Left ventricle myocardium inferior (tissue), 1 donor: ENCODE measurements at places on chromosomes 2 and 18. TPM values are rescaled to one million over a fixed set of nuclear protein-coding genes. Genes with fewer than 3 reads are reported as not detected.
A peak's percentile ranks its signal among the peaks of the same experiment; 100 is the strongest.

- no peaks in the 10 kb centered on the region for H3K27me3 ChIP-seq
- H3K27ac ChIP-seq, result no peak overlapping the region
- H3K36me3 ChIP-seq, result no peaks in the 10 kb centered on the region
- H3K4me3 ChIP-seq, result no peak overlapping the region
- DNase-seq, result no peak
- H3K4me1 ChIP-seq, result no peaks in the 10 kb centered on the region
Observed at GRCh38 chr18:6199777-6200176, 214.9 kb downstream of the L3MBTL4 start.

DNA sequence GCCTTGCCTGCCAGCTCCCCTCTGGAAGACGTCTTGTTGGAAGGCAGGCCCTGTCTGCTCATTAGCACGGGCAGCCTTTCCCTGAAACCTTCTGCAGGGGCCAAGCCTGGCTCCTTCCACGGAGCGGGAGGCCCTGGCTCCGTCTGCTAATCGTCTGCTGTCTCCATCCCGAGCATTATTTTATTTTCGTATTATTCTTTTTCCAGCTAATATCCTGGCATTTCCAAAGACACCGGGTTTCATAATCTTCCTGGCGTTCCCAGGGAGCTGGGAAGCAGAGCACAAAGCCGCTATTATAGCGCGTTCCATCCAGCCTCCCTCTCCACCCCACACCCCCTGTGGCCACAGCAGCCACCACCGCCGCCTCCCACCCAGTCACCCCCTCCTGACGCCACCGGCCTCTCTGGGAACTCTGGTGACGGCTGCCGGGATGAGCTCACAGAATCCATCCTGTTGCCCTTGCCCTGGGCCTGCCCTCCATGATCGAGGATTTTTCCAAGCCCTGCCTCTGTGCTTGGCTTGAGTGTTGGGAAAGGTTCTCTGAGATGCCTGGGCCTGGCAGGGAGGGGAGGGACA lies 125.5 kb downstream of the DYSF start:
- H3K27ac ChIP-seq, result peak overlapping the region; percentile 75
- H3K4me1 ChIP-seq, result peaks cover 24% of the 10 kb centered on the region
- H3K36me3 ChIP-seq, result peaks cover 13% of the 10 kb centered on the region

GRCh38 chr2:230805353-230806017 lies 59.3 kb upstream of the ITM2C start:
- H3K27me3 ChIP-seq, result no peaks in the 10 kb centered on the region
- no peak for DNase-seq
- H3K27ac ChIP-seq, result no peak overlapping the region

- DNase-seq, result no peak
- H3K4me1 ChIP-seq, result no peaks in the 10 kb centered on the region
- H3K36me3 ChIP-seq, result no peaks in the 10 kb centered on the region
- H3K27me3 ChIP-seq, result peaks cover 9% of the 10 kb centered on the region
- H3K4me3 ChIP-seq, result no peak overlapping the region
- no peak overlapping the region for H3K27ac ChIP-seq
Observed at GRCh38 chr2:181411105-181411849, 45.9 kb upstream of the ITGA4 start.

- DNase-seq, result no peak
- no peak overlapping the region for H3K4me3 ChIP-seq
- H3K27ac ChIP-seq, result peak overlapping the region; percentile 48
- no peaks in the 10 kb centered on the region for H3K4me1 ChIP-seq
- H3K27me3 ChIP-seq, result no peaks in the 10 kb centered on the region
- no peaks in the 10 kb centered on the region for H3K36me3 ChIP-seq
Observed at GRCh38 chr2:147499785-147500184, 345.0 kb upstream of the ACVR2A start.

GRCh38 chr2:52390651-52391050 lies 1358.7 kb upstream of the NRXN1 start:
- no peaks in the 10 kb centered on the region for H3K4me1 ChIP-seq
- H3K4me3 ChIP-seq, result no peak overlapping the region
- H3K27ac ChIP-seq, result no peak overlapping the region
- no peaks in the 10 kb centered on the region for H3K36me3 ChIP-seq
- DNase-seq, result no peak

- no peak overlapping the region for H3K27ac ChIP-seq
- DNase-seq, result no peak
- H3K27me3 ChIP-seq, result no peaks in the 10 kb centered on the region
- peaks cover 5% of the 10 kb centered on the region for H3K4me1 ChIP-seq
- no peak overlapping the region for H3K4me3 ChIP-seq
- H3K36me3 ChIP-seq, result peaks cover 8% of the 10 kb centered on the region
Observed at GRCh38 chr18:41977233-41977632, 22.2 kb downstream of the PIK3C3 start.

DNA sequence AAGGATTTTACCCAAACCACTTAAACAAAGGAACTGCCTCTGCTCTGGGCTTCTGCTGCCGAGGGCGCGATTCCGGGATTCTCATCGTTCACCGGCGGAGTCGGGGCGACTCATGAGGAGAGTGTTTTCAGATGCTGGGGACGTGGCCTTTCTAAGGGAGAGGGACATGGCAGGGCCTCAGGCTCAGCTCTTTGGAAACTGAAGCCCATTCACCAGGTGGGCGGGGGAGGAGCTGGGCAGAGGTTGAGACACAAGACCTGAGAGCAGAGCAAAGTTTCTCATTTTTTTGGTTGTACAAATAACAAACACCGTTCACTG lies 29.8 kb downstream of the NFATC1 start:
- H3K27ac ChIP-seq, result no peak overlapping the region
- DNase-seq, result no peak
- H3K36me3 ChIP-seq, result peaks cover 19% of the 10 kb centered on the region
- no peak overlapping the region for H3K4me3 ChIP-seq

GRCh38 chr18:59228351-59228750 lies 8.4 kb downstream of the GRP start:
- peaks cover 28% of the 10 kb centered on the region for H3K27me3 ChIP-seq
- no peak overlapping the region for H3K27ac ChIP-seq
- no peak for DNase-seq
- no peak overlapping the region for H3K4me3 ChIP-seq

DNA sequence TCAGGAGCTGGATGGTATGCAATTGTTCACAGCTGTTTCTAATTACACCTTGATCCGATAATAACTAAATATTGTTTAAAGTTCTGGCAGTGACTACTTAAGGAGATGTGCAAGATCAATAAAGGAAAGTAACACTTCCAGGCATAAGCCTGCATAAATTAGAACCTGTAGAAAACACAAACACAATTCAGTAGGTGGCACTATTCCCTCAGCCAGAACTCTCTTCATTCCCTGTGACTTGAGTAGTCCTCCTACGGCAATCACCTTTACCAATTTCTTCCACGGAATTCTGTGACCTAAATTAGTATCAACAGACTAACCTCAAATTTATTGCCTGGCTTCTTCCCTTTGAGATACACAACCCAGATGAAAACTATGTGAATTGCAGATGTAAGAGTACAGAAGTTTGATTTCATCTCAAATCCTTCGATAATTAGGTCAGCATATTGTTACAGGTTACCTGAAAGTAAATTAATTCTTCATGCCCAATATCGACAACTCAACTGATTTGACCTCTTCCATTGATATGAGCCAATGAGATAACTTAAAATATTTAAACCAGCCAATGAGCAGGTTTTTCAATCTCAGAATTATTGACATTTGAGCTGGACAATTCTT lies 137.8 kb downstream of the PID1 start:
- H3K36me3 ChIP-seq, result no peaks in the 10 kb centered on the region
- H3K4me3 ChIP-seq, result no peak overlapping the region
- H3K27ac ChIP-seq, result no peak overlapping the region
- no peak for DNase-seq
- no peaks in the 10 kb centered on the region for H3K27me3 ChIP-seq
- H3K4me1 ChIP-seq, result peaks cover 13% of the 10 kb centered on the region

GRCh38 chr2:129056309-129056958 lies 737.8 kb upstream of the HS6ST1 start:
- no peaks in the 10 kb centered on the region for H3K4me1 ChIP-seq
- DNase-seq, result no peak
- peaks cover 4% of the 10 kb centered on the region for H3K27me3 ChIP-seq
- H3K36me3 ChIP-seq, result no peaks in the 10 kb centered on the region

DNA sequence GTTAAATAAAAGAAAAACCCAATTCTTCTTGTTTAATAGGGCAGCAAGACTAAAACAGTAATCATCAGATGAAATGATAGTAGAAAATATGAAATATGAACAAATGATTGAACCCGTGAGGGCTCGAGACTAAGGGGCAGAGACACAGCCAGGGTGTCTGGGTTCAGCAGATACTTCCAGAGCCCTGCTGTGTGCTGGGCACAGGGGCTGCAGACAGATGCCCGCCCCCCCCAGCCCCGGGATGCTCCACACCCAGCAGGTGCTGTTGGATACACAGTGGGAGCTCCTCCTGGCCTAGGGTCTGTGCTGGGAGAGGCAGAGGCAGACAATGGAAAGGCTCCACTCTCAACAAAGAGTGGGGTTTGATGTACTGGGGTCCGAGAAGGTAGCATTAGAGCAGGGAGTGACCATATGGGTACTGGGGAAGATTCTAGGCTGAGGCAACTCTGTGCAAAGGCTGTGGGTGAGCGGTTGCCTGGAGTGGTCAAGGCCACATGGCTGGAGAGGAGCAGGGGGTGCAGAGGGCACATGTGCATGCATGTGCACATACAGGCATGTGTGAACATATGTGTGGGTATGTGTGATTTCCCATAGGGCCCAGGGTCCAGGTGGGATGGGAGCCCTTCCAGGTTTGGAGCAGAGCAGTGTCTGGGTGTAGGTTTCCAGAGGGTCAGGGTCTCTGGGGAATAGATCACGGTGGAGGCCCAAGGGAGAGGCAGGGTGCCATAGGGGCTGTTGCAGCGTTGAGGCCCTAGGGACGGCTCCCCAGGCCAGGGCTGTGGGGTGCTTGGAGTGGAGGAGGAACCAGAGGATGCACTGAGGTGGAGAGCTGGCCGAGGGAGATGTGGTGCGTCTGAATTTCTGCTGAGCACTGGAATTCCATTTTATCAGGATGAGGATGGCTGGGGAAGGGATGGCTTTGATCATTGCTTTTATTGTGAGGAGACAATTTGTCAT lies 36.7 kb downstream of the LDLRAD4 start:
- peaks cover 44% of the 10 kb centered on the region for H3K4me1 ChIP-seq
- no peaks in the 10 kb centered on the region for H3K27me3 ChIP-seq
- no peak for DNase-seq
- H3K27ac ChIP-seq, result no peak overlapping the region

DNA sequence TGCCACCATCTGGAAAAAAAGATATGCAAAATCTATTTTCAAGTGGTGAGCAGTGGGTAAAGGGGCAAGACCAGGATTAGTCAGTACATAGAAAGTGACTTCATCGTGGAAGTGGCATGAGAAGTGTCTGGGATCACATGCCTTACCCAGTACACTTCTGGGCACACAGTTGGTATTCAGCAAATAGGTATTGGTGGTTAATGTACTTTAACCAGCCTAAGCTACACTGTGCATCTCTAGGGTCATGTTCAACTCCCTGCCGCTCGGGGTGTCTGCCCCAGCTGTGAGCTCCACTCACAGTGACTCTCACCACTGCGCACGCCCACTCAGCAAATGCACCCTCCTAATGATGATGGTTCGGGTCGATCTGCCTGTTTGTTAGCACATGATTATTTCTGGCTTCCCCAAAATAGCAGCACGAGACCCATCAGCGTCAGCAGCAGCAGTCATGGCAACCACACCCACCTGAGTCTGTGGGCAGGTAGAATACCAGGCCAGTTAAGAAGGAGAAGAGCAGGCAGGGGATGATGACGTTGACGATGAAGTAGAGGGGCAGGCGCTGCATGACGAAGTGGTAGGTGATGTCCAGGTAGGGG lies 11.1 kb downstream of the CHRNA1 start:
- no peak for DNase-seq
- H3K36me3 ChIP-seq, result no peaks in the 10 kb centered on the region
- H3K4me1 ChIP-seq, result peaks cover 5% of the 10 kb centered on the region

GRCh38 chr2:180130403-180130802 lies 123.3 kb upstream of the CWC22 start:
- H3K4me1 ChIP-seq, result no peaks in the 10 kb centered on the region
- no peak overlapping the region for H3K27ac ChIP-seq
- no peaks in the 10 kb centered on the region for H3K36me3 ChIP-seq
- DNase-seq, result no peak
- peaks cover 33% of the 10 kb centered on the region for H3K27me3 ChIP-seq

GRCh38 chr18:6478121-6478520 lies 63.4 kb upstream of the L3MBTL4 start:
- peaks cover 6% of the 10 kb centered on the region for H3K27me3 ChIP-seq
- H3K36me3 ChIP-seq, result no peaks in the 10 kb centered on the region
- peaks cover 10% of the 10 kb centered on the region for H3K4me1 ChIP-seq
- no peak overlapping the region for H3K4me3 ChIP-seq

Gene HMSD
- not detected for total RNA-seq

Gene CD8B
- total RNA-seq, result 0.22 TPM

Gene CYP27C1
- 0.11 TPM for total RNA-seq

Gene ACAA2
- total RNA-seq, result 287 TPM

Gene UNC50
- 32.0 TPM for total RNA-seq

Gene PCARE
- total RNA-seq, result 0.74 TPM

Gene DTNB
- total RNA-seq, result 4.5 TPM

Gene ABCG5
- total RNA-seq, result not detected

Gene KLF7
- total RNA-seq, result 24.2 TPM
